ENCODE measurements at places on chromosomes 3 and 15. TPM values are rescaled to one million over a fixed set of nuclear protein-coding genes. Genes with fewer than 3 reads are reported as not detected.

DNA sequence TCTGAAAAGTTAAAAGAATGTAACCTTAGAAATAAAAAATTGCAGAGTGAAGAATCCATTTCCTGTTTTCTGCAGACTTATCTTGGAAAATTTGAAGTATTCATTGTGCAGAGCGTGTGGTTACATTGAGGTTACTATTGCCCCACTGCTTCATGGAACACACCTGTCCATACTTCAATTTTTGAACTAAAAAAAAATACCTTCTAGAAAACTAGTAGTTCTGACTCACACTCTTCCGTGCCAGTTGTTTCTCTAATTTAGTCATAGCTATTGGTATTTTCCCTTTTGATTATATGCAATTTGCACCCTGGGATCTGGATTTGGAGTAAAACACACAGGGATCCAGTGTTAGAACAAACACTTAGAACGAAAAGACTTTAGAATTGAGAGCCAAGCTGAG is 111.8 kb upstream of the LYSMD4 start:
- no peak for DNase-seq

DNA sequence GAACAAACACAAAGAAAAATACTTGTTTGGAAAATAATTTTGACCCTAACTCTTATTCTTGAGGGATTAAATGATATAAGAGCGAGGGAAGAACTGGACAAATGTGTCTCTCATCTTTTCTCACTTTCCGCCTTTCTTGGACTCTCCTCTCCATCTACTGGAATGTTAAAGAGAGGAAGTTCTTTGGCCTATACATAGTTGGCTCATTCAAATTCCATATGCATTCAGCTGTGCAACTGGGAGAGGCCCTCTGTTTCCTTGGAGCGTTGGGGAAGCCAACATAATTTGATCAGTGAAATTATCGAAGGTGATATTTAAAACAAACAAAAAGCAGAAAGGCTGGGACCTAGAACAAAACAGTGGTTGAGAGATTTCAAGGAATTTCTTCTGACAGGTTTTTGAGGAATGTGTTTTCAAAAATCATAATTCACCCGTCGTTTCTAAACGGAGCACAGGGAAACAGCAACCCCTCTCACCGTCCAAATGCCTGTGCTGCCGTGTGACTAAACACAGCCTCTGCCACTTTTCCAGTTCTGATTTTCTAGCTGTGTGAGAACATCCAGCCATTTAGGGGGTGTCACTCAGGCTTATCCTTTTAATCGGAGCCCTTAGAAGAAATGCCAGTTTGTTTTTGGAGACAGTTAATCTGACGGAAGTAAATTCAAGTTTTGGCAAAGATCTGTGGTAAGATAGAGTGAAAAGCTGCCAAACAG is 489.9 kb downstream of the SOX2 start:
- DNase-seq: no peak

GRCh38 chr3:62318365-62318751 is 55.0 kb downstream of the FEZF2 start:
- no peak for DNase-seq

DNA sequence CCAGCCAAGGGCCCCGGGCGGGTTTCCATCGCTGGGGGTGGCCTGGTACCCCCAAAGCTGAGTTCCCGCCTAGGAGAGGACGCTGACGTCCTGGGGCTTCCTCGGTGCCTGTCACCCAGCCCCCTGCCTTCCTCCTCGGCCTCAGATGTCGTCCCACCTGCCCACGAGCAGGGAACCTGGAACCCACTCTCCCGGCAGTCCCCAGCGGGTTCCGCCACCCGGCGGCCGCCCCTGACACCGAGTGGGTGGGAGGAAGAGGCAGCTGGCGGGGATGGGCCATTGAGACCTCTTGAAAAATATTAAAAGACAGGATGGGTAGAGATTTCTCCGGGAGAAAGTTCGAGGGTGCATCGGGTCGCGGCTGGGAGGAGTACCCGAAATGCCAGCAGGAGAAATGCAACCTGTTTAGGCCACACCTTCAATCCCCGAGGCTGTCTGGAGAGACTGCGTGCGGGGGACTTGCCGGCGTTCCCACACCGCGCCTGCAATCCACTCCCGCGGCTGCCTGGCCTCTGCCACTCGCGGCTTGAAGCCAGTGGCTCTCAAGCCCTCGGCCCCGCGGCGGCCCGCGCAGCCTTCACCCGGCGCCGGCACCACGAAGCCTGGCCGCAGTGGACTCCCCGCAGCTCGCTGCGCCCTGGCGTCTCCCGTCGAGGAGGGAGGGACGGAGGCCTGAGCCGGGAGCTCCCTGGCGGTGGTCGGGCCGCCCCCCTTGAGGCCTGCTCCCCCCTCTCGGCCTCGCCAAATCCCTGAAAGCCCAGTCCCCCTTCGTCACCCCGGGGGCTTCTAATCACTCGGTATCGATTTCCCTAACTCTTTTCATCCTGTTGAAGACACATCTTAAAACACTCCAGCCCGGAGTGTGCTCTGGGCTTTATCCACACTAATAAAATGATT is 8.6 kb upstream of the NR2F2 start:
- no peak for DNase-seq

GRCh38 chr3:147483578-147483977 is 74.4 kb downstream of the ZIC1 start:
- no peak for DNase-seq

- no peak for DNase-seq
Measured at GRCh38 chr3:113136071-113136470, 75.3 kb upstream of the BOC start.

- no peak for DNase-seq
Measured at GRCh38 chr3:152608696-152609594, 226.0 kb upstream of the P2RY1 start.

DNA sequence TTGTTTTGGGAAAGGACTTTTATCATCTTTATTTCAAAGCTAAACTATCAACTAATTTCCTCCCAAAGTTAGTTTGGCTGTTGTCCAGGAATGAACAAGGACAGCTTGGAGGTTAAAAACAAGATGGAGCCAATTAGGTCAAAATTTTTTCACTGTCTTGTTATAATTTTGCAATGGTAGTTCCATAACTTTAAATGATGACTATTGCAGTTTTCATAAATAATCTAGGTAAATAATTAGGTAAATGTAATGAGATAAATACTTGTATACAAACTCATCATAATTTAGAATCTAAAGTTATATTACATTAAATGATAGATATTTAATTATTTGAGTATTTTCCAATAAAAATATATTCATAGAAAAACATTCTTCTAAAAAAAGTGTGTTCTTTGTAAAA is 68.3 kb upstream of the DAZL start:
- no peak for DNase-seq

TNFSF10 gene
- total RNA-seq: 106 TPM

GRCh38 chr3:49650177-49650576 is 24.0 kb upstream of the APEH start:
- DNase-seq: no peak

- no peak for DNase-seq
Measured at GRCh38 chr3:53482227-53482626, 12.2 kb upstream of the CACNA1D start.

DNA sequence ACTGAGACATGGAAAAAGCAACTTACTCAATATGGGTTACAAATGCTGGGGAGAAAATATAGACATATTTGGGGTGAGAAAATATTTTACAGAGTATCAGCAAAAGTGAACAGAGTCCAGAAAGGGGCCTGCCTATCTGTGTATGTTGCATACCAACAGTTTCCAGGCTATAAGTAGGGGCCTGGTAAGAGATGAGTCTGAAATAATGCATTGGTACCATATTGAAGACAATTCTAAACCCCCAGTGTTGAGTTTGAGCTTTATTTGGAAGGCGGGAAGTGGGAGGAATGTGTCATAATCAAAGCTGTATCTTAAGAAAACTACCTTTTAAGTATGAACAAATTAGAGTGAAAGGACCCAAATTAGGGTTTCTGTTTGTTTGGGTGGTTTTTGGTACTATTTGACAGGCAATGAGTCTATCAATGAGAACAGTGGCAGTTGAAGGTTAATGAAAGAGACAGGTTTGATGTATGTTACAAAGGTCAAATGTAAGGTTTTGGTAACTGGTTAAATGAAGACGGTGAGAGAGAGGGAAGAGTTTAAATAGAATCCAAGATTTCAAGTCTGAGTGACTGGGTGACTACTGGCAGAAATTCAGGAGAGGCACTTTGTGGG is 106.3 kb upstream of the ZBED2 start:
- DNase-seq: no peak
